ENCODE measurements at places on chromosomes 12 and 14.

- DNase-seq: no peak
Measured at GRCh38 chr12:121467638-121468498, 68.0 kb downstream of the RNF34 start.

- DNase-seq: no peak
Measured at GRCh38 chr12:65924716-65925115, 100.4 kb downstream of the HMGA2 start.

GRCh38 chr12:116735951-116736599 lies 1.8 kb downstream of the SPRING1 start:
- no peak for DNase-seq

DNA sequence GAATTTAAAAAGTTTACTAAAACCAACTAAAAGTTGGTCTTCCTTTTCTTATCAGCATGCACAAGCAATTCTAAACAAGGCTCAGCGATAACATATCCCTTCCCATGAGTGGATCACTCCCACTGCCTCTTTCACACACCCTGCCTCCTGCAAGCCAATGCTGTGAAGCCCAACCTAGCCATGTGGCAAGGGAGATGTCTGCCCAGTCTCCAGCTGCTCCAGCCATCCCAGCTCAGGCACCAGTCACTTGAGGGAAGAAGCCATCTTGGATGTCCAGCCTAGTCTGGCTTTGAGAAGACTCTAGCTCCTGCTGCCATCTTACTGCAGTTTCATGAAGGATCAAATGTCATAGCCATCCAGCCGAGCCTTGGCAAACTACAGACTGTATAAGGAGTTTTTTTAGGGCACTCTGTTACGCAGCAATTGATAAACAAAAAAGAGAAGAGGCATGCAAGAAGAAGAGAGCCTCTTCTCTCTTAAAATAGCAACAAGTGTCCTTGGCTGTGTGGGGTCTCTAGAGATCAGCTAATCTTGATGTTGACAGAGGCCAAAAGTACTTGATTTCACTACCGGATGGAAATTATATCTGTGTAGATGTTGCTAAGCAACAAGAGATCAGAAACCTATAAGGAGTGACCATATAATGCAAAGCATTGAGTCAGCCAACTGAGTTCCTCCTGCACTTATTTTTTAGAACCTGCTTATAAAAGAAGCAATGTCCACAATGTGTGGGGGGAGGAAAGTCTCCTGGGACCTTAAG lies 108.9 kb downstream of the PTCSC3 start:
- no peak for DNase-seq

GRCh38 chr12:14663002-14663401 lies 33.4 kb downstream of the GUCY2C start:
- DNase-seq: no peak

DNA sequence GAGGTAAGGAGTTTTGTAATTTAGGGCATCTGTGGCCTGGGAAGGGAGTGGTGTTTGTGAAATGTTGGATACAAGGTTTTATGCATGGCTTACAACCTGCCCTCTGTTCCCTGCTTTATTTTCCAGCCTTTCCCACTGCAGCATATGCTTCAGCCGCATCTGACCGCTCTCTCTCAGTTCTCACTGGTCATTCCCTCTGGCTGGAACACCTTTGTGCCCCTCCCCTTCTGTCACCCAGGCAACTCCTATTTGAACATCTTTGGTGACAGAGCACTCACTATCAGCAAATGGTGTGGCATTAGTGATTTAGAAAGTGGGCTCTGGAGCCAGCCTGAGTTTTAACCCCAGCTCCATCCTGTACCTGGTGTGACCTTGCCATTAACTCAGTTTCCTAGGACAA lies 47.5 kb upstream of the SMCO2 start:
- DNase-seq: no peak

DNA sequence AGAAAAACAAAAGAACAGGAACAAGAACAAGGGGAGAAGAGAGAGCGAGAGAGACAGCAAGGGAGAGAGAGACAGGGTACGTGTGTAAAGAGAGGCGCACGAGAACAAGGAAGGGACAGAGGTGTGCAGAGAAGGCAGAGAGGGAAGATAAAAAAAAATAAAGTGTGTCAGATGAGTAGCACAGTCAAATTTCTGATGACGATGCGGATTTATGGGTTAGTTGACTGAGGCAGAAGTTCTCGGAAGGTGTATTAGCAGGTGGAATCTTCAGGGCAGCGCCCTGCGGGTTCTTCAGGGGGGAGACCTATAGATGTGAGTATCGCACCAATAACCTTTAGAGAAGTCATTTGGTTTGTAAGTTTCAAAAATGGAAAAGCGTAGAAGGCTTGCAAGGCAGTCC lies 44.8 kb downstream of the PRKAB1 start:
- DNase-seq: no peak

- no peak for DNase-seq
Measured at GRCh38 chr12:79648881-79649280, 41.9 kb downstream of the PAWR start.

GRCh38 chr14:51564460-51564859 lies 87.2 kb upstream of the FRMD6 start:
- DNase-seq: no peak

- no peak for DNase-seq
Measured at GRCh38 chr12:95637471-95638155, 86.3 kb upstream of the USP44 start.
